ENCODE measurements at places on chromosomes 6 and 20. TPM values are rescaled to one million over a fixed set of nuclear protein-coding genes. Genes with fewer than 3 reads are reported as not detected.

GRCh38 chr6:154280521-154280920 is 76.1 kb downstream of the IPCEF1 start:
- no peak for DNase-seq

DNA sequence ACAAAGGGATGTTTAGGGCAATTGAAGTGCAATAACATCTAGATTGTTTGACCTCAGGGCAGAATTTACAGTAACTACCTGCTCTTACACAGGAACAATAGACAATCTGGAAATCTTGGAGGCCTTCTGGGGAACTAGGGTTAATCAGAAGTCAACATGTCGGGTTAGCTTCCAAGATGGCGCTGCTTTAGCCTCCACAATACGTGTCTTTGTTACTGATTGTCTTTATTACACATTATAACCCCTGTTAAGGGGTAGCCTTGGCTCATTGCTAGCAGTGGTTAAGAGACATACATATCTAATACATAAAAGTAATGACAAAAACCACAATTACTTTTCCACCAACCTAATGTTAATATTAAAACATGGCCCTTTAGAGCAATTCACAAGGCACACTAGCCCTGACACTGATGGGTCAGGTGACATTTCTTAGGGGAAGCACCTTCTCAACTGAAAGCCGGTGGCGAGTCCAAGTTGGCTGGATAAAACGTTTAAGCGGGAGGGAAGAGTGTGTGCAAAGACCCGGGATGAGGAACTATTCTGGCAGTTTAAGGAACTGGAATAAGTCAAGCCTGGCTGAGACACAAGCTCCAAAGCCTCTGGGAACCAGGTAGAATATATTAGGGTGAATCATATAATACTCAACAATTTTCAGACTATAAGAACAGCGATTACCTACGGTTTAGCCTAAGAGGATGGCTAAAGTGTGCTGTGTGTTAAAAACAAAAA is 236.9 kb downstream of the BCAS1 start:
- no peak for DNase-seq

DNA sequence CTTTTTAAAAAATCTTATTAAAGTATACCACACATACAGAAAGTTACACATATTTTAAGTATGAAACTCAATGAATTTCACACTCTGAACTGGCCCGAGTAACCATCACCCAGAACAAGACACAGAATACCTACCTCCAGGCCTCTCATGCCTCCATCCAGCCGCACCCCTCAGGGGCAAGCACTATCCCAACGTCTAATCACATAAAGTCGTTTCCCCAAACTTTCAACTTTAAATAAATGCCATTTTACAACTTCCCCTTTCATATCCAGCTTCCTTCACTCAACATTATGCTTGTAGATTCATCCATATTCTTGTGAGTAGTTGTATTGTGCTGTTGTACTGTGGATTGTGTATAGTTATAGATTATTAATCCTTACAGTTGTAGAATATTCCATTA is 539.1 kb downstream of the CD83 start:
- DNase-seq = no peak

Gene ARG1
- not detected for total RNA-seq

Gene SAPCD1
- total RNA-seq = 13.3 TPM

DNA sequence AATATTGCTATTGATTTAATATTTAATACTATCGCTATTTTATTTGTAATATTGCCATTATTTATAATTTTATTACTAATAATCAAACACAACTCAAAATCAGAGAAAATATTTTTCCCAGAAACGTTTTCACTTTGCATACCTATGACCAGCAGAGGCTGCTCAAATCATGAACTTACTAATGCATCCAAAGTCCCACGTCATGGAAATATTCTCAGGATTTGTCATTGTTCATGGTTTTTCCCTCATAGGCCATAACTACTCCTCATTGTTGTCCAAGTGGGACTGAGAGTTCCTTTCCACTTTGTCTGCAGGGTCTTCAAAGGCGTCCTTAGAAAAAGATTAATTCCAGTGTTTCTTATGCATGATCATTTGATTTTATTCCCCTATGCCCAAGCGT is 344.8 kb downstream of the THBS2 start:
- no peak for DNase-seq

DNA sequence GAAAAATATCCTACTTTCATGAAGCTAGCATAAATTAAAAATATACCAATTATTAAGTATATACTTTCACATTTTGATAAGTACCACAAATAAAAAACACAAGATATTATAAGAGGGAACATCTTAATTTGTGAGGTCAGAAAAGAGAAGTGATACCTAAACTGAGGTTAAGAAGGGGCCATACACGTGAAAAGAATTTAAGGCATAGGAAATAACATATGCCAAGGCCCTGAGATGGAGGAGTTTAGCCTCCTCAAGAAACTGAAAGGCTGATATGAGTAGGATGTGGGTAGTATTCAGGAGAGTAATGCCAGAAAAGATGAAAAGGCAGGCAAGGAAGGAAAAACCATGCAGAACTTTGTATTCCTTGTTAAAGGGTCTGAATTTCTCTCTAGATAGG is 116.6 kb upstream of the HTR1E start:
- DNase-seq = no peak

Measured in thoracic aorta (tissue), 2 donors.